NCI-H460 (cell line): ENCODE measurements at places on chromosomes 3 and 15. TPM values are rescaled to one million over a fixed set of nuclear protein-coding genes. Genes with fewer than 3 reads are reported as not detected.

Gene LRRC31
- not detected in 2 replicates for total RNA-seq

Gene PODXL2
- 20.8 and 23.4 TPM in 2 replicates for total RNA-seq

Gene SLC51A
- total RNA-seq = not detected in 2 replicates

Gene TRPC1
- 10.7 and 12.2 TPM in 2 replicates for total RNA-seq

Gene GLDN
- total RNA-seq = 4.6 and 4.9 TPM in 2 replicates

Gene SOX14
- total RNA-seq = not detected in 2 replicates

Gene CFAP161
- not detected in 2 replicates for total RNA-seq

Gene CLSTN2
- total RNA-seq = not detected in 2 replicates

Gene SCAP
- 28.0 and 34.3 TPM in 2 replicates for total RNA-seq

Gene FETUB
- not detected in 2 replicates for total RNA-seq

Gene IQCF2
- total RNA-seq = not detected in 2 replicates

Gene LRRC2
- not detected in 2 replicates for total RNA-seq

Gene LDHAL6B
- total RNA-seq = not detected in 2 replicates

GRCh38 chr3:9727041-9727595 is 4.4 kb upstream of the BRPF1 start:
- peak; percentile 30 for DNase-seq

DNA sequence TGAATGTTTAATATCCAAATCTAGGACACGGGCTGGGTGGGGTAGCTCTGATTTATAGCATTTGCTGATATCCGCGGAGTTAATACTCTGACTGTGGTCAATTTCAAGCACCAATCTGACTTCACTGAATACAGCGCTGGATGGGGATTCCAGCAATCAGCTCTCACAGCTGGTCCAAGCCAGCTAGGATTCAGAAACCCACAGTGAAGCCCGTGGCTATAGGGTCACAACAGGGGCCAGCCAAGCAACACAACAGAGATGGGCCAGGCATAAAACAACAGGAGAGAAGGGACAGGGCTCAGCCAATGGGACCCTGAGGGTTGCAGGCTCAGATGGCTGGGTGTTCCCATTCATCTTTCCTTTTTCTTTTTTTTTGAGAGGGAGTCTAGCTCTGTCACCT is 5.4 kb upstream of the LMAN1L start:
- DNase-seq = no peak

DNA sequence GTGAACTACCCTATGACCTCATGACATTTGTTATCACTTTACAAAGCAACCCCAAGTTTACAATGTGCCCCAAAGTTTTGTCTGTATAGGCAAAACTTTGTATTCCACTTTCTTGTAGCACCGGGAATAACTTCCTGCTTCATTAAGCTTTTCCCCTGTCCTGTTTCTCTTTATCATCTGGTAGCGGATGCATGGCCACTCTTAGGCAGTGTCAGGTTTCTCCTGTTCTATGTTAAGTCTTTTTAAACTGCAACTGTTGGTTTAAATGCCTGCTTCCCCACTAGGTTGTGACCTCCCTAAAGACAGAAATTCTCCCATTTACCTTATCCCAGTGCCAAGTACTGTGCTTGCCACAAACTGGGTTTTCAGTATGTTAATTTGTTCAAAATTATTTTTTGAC is 433.6 kb upstream of the DPH6 start:
- DNase-seq = no peak

- DNase-seq = no peak
These were observed 352.6 kb downstream of the ERC2 start for GRCh38 chr3:56115698-56116097.

GRCh38 chr15:65772930-65773329 is 19.2 kb downstream of the DENND4A start:
- DNase-seq = no peak

DNA sequence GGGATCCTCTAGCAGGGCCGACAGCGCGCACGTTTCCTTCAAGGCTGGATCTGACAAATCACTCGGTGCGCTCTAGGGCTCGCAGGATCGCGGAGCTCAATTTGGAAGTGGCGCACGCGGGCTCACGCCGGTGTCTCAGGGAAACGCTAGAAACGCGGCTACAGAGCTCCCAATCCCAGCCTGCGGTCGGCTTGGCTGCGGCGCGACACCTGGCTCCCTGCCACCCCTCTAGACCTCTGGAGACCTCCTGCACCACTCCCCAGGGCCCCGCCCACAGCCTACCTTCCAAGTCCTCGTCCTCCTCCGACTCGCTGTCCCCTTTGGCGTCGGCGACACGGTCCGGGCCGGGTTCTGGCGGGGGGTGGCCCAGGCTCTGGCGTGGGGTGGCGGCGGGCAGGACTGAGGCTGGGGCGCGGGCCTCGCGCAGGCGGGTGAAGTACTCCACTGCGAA is 596 bp downstream of the PRKAR2A start:
- DNase-seq = peak; percentile 28

DNA sequence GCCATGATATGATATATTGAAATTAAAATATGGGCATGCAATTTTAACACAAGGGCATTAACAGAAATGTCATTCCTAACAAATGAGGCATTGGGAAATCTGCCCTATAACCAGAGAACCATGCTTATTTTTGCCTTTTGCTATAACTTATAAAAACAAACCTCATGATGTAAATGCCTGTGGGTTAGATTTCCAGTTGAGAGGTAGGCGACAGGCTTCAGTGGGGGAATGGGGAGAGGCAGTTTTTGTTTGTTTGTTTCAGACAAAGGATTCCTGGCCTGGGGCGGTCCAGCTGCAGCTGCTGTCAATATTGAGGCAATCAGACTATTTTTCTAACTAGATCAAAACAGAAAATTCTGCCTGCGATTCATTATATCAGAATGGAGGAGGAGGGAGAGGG is 490.4 kb upstream of the CFAP20DC start:
- DNase-seq = no peak

GRCh38 chr3:177051411-177051810 is 145.9 kb downstream of the TBL1XR1 start:
- no peak for DNase-seq

- no peak for DNase-seq
These were observed 74.7 kb downstream of the PDZRN3 start for GRCh38 chr3:73550032-73550431.

DNA sequence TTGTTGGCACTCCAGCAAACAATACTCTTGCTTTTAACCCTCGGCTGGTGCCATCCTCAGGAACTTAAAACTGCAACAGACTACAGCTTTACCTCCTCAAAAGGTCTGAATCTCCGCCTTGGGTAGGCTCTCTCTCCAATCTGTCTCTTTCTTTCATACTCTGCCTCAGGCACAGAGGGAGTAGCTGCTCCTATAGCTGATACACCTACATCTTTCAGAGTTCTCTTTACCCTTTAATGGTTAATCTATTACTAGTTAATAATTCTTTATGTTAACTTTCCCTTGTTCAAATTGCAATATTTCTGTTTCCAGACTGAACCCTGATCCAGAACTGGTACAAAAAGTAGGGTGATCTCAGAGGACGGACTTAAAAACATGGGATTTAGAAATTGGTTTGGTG is 66.2 kb downstream of the MAP4 start:
- DNase-seq = no peak

- no peak for DNase-seq
These were observed 37.3 kb downstream of the CACNA2D2 start for GRCh38 chr3:50466177-50466576.

GRCh38 chr15:66924889-66925288 is 140.5 kb upstream of the SMAD3 start:
- no peak for DNase-seq

- DNase-seq = no peak
These were observed 49.9 kb upstream of the SUCLG2 start for GRCh38 chr3:67704322-67704721.

GRCh38 chr15:32855942-32856341 is 138.1 kb downstream of the GREM1 start:
- peak; percentile 33 for DNase-seq

- no peak for DNase-seq
These were observed 67.2 kb downstream of the MYO9A start for GRCh38 chr15:72050700-72051099.

GRCh38 chr3:126500016-126500415 is 17.6 kb downstream of the UROC1 start:
- no peak for DNase-seq

GRCh38 chr15:42784705-42785104 is 47.8 kb upstream of the CDAN1 start:
- DNase-seq = no peak

- DNase-seq = no peak
These were observed 15.0 kb downstream of the MYLK start for GRCh38 chr3:123869165-123869564.

DNA sequence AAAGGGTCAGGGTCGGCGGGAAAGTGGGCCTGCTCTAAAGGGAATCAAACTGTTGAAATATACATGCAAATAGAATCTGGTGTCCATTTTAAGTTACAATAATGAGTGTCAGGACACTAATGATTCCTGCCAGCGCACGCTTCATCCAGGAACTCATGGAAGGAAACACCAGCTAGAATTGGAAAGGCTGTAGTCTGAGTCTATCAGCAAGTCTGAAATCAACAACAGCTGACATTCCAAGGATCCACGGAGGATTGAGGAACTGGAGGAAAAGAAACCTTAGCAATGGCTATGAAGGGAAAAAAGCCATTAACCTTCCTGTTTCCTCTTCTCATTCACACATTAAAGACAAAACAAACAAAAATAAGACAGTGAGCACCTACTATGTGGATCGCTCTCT is 1063.1 kb downstream of the NTRK3 start:
- DNase-seq = no peak

GRCh38 chr3:23797491-23797890 is 8.3 kb upstream of the UBE2E1 start:
- DNase-seq = no peak

DNA sequence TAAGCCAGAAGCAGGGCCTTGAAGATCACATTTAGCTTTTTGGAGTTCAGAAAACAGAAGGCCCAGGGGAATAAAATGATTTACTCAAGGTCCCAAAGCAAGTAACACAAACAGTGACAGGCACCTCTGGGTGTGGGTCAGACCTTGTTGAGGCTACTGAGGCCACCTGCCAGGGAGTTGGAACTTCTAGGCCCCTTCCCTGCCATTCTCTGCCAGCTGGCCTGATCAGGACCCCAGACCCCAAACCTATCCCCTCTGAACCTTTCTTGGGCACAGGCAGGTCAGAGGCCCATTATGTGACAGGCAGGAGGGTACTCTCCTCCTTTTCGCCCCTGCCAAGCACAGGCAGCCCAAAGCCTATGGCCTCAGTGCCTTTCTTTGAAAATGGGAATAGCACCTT is 49.4 kb upstream of the ATP2B2 start:
- DNase-seq = no peak

- no peak for DNase-seq
These were observed 55.8 kb upstream of the TSPAN3 start for GRCh38 chr15:77126529-77127326.

DNA sequence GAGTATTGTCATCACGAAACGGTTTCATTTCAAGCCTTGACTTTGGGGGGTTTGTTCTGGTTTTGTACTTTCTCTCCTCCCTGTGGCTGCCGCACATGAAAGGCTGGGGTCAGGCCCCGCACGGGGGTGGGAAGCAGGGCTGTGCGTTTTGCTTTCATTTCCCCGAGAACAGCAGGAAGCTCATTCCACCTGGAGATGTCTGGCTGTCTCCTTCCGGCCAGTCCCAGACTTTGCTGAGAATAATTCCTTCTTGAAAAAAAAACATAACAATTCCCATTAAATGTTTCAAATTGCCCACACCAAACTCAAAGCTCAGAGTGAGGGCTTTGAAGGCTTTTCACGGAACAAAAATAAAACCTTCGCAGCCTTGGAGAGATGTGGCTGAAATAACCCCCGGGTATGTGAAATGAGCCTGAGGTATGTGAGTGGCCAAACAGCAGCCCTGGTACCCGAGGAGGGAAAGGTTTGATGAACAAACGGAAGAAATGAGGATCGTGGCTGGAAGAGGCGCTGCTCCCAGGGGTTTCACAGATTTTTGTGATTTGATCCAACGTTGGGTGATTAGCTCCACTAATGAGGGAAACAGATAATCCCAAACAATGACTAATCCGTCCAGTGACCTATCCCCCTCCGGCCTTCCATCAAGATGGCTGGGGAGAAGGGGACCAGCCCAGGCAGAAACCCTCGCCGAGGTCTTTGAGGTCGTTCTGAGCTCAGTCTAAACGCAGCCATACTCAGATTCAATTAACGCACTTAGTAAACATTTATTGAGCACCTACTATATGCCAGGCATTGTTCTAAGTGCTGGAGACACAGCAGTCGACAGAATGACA is 126.9 kb upstream of the MEF2A start:
- DNase-seq = no peak

DNA sequence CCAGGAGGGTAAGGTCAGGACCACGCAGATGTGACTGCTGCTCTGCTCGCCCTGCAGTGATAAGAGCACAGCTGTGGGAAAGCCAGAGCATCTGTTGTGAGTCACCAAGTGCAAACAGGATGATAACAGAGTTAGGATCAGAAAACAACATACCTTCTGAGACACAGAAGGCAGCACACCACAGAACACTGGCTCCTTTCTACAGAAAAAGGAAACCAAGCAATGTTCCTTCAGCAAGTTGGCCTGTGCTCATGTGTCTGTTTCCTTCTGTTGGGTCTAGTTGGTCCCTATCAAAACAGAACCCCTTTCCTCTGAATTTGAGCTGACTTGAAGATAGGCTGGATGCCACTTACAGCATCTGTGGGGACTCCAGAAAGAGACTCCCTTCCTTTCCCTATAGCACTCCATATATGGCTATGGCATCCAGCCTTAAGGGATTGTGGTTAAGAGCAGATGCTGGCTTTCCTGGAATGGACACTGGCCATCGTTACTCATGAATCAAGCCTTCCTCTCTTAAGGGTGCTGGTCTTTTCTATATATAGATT is 440.7 kb upstream of the THBS1 start:
- no peak for DNase-seq

GRCh38 chr3:186845756-186846155 is 3.2 kb downstream of the ADIPOQ start:
- DNase-seq = no peak

- peak; percentile 12 for DNase-seq
These were observed at the start of gene FGF12 for GRCh38 chr3:192727032-192727847. Gene FGF12 (minus strand): TSS chr3:192727541.

DNA sequence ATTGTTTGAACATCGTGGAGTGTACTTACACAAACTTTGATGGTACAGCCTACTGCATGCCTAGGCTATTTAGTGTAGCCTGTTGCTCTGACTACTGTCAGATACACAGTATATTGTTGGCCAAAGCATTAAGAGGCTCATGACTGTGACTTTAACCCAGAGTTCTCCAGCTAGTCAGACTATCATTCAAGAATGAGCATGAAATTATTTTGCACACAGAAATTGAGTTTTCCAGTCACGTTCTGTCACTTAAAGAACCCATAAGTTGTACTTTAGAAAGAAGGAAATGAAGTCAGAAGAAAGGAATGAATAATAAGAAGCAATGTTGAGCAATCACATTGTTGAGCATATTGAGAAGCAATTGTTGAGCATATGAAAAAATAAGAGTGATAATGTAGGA is 37.6 kb upstream of the SLC22A13 start:
- DNase-seq = no peak

- DNase-seq = no peak
These were observed 10.2 kb downstream of the CDCP1 start for GRCh38 chr3:45135959-45136358.
